ENCODE measurements at places on chromosomes 4 and X. TPM values are rescaled to one million over a fixed set of nuclear protein-coding genes. Genes with fewer than 3 reads are reported as not detected.
A peak's percentile ranks its signal among the peaks of the same experiment; 100 is the strongest.

Gene CSAG2
- total RNA-seq: not detected

GRCh38 chrX:1475481-1475880 is 22.8 kb upstream of the ASMTL start:
- DNase-seq: no peak

- DNase-seq: no peak
These were observed 93.1 kb upstream of the CXorf51A start for GRCh38 chrX:146907391-146908240.

DNA sequence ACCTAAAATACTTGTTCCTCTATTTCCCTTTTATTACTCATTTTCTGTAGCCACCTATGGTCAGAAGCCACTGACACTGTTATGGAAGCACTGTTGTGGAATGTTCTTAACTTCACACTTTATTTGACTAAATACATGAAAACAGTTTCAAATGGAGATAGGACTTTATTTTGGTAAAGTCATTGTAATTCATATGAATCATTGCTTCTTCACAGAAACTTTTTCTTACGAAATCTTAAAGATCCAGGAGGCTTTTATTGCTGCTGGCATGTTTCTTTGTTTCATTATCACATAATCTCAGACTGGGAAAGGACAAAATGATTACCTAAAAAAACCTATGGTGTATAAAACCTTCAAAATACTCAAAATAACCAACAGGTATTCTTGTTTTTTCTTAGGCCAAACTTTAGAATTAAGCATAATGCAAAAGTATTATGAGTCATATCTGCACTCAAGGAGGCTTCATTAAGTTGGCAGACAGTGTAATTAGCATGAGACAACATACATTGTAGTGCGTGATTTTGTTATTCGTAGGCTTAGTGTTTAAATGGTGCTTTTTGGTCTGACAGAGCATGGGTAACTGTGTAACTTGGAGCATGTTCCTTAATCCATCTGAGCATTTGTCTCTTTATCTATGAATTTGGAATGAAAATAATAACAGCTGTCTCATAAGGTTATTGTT is 58.0 kb downstream of the SH3BGRL start:
- no peak for DNase-seq

Gene SERTM2
- total RNA-seq: 0.55 TPM

- no peak for DNase-seq
These were observed 46.9 kb downstream of the CCDC158 start for GRCh38 chr4:76373919-76374552.

DNA sequence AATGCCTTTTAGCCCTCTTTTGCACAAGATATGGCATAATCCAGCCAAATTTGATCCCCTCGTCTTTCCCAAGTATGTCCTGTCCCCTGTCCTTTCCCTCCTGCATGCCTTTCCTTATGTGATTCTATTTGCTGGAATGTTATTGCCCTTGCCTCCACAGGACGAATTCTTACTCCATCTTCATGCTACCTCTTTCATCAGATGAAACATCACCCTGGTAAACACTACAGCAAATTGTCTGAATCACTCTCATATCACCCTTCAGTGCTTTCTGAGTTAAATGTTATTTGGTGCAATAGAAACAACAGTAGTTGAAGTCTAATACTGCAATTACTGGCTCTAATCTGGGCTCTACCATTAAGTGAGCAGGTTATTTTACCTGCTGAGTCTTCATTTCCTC is 52.2 kb upstream of the FAT1 start:
- no peak for DNase-seq

- peak; percentile 62 for DNase-seq
These were observed 138.7 kb downstream of the CHRNA9 start for GRCh38 chr4:40473578-40474388.

Gene DIPK2B
- total RNA-seq: 6.0 TPM

GRCh38 chr4:168440442-168441264 is 39.6 kb downstream of the DDX60L start:
- DNase-seq: no peak

Gene PAGE5
- total RNA-seq: not detected

- DNase-seq: no peak
These were observed 7.9 kb downstream of the HUWE1 start for GRCh38 chrX:53678667-53679066.

- DNase-seq: peak; percentile 51
These were observed 2.1 kb downstream of the PITX2 start for GRCh38 chr4:110620691-110621327.

Gene HTRA3
- 6.8 TPM for total RNA-seq

DNA sequence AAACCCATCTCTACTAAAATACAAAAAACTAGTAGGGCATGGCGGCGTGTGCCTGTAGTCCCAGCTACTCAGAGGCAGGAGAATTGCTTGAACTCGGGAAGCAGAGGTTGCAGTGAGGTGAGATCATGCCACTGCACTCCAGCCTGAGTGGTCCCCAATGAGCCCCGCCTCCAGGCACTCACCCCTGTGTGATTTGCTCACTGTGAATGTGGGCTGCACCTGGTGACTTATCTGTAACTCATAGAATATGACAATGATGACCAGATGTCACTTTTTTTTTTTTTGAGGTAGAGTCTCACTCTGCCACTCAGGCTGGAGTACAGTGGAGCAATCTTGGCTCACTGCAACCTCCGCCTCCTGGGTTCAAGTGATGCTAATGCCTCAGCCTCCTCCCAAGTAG is 49.0 kb upstream of the HOPX start:
- DNase-seq: no peak

- DNase-seq: peak; percentile 9
These were observed 208.3 kb upstream of the MID1 start for GRCh38 chrX:10828640-10829039.

DNA sequence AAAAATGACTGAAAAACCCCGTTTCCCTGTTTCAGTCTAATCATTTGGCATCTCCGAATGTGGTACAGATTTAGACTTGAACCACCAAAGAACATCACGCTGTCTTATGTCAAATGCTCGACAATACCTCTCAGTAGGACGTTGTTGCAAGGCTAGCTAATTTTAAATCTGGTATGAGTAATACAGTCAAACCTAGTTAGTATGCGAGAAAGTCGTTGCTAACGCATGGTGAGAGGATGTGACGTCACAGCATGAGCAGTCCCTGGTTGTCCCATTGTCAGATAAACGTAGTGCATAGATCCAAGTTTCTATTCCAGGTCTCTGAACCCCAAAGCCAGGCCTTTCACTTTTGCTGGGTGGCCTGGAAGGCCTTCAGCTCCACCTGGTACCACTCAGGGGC is 44.7 kb downstream of the SETD7 start:
- no peak for DNase-seq

Gene SULT1E1
- 0.95 TPM for total RNA-seq

Gene TRIM60
- not detected for total RNA-seq

All from transverse colon (tissue), 4 donors.